ENCODE measurements at places on chromosomes 4 and X.
A peak's percentile ranks its signal among the peaks of the same experiment; 100 is the strongest.

DNA sequence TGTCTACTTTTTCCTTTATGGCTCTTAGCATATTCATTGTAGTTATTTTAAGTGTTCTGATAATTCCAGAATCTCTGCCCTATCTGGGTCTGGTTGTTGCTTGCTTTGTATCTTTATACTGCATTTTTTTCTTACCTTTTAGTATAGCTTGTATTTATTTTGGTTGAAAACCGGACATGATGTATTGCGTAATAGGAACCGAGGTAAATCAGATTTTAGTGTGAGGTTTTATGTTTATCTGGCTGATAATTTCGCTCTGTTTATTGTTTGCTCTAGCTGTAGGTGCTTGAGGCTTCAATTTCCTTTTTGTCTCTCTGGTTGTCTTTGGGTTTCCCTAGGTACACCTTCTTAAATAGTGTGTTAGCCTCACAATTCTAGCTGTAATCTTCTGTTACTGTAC, 263.8 kb upstream of the LCORL start:
- DNase-seq, result no peak

GRCh38 chr4:153260132-153260531, 55.9 kb downstream of the TRIM2 start:
- no peak for DNase-seq

DNA sequence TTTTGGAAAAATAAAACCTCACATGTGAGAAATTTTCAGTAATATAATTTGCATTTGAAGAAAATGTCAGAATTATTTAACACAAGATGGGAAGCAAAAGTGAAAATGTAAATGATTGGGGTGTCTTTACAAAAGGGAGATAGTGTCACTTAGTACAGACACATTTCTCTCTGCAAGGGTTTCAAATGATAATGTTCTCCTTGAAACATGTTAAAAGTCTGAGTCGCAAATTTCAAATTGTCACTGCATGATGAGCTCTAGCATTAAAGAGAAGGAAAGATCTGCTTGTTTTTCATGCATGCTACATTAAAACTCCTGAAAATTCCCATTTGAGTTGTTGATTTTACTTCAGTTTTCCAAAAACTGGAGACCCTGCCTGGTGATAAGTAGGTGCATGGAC, 122.0 kb upstream of the LDB2 start:
- no peak for DNase-seq

DNA sequence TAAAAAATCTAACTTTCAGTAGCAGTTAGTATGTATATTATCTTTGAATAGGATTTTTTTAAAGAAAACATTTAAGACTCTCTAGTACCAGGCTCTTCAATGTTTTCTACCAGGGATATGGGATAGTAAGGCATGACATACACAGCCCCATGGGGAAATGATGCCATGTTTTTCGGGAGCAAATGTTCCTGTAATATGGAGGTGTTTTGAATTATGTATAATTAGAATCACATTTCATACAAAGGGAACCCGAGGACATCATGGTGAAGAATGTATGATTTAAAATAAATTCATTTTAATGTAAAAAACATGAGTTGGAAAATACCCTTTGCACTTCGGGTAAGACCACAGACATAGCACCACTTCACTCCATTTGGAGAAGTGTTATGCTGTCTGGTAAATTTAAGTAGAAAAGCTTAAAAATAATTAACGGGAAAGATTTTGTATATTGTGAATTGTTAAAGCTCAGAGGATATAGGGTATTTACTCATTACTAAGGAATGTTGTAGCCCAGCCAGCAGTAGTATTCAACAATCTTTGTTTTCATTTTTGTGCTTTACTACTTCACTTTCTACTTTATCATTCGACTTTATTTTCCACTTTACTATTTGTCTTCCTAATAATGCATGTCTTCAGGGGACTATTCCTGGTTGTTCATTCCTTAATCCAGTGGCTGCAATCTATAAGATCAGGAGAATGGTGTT, 2050.7 kb downstream of the ARAP2 start:
- DNase-seq, result no peak

- no peak for DNase-seq
These were observed 358.2 kb upstream of the CLNK start for GRCh38 chr4:11042760-11043159.

DNA sequence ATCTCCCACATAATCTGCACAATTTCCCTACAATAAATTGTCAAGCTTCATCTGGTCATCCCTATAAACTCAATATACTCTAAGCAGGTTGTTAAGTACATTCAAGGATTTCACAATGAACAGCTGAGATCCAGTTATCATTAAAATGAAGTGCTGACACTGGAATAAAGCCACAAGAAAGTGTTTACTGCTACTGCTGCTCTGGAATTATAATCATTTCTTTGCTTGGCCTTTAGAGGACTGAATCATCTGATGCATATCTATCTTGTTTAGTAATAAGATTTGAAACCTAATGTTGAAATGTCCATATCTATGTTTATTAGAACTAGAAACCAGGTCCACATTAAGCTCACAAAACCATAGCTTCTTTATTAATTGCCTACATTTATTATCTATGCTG, 338.6 kb upstream of the ZFP42 start:
- no peak for DNase-seq

DNA sequence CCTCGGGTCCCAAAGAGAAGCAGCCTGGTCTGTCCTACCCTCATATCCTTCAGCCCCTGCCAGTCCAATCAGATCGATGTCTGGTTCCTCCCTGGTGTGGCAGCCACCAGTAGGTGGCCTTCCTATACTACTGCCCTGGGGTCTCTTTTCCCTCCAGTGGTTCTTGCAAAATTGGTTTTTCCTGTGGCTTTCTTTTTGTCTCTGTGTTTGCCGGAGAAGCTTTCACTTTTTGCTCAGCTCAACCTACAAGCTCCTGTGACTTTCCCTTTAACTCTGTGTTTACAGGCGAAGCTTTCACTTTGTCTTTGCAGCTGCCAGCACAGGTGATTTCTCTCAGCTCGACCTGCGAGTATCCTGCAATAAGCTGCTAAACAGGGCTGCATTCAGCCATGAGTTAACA, 46.8 kb downstream of the UGT2A3 start:
- no peak for DNase-seq

DNA sequence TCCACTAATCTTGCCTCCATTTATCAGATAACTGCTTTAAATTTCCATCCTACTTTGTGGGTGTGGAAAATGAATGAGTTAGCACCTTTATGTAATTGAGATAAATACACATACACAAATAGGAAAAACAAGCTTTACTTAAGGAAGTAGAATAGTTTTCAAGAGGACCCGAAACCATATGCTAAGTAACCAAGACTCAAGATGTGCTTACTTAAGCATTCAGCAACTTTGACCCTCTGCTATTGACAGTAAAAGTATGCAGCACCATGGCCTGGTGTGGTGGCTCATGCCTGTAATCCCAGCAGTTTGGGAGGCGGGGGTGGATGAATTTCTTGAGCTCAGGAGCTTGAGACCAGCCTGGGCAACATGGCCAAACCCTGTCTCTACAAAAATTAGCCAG, 29.9 kb downstream of the RNF175 start:
- DNase-seq, result no peak

DNA sequence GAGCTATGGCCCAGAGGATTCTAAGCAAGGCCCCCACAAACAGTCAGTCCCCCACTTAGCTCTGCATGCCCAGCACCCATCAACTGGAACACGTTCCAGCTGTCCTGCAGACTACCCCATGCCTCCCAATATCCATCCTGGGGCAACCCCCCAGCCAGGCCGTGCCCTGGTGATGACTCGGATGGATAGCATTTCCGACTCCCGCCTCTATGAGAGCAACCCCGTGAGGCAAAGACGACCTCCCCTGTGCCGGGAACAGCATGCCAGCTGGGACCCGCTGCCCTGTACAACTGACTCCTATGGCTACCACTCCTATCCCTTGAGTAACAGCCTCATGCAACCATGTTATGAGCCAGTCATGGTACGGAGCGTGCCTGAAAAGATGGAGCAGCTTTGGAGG, 32.0 kb downstream of the LAS1L start:
- no peak for DNase-seq

- no peak for DNase-seq
These were observed 224.3 kb downstream of the ANK2 start for GRCh38 chr4:113273721-113274220.

- DNase-seq, result no peak
These were observed 1024.5 kb upstream of the PCDH10 start for GRCh38 chr4:132124624-132124974.

GRCh38 chrX:150767045-150767395, 73.8 kb downstream of the MTMR1 start:
- no peak for DNase-seq

- DNase-seq, result no peak
These were observed 195.1 kb upstream of the ATP6AP2 start for GRCh38 chrX:40385682-40386081.

DNA sequence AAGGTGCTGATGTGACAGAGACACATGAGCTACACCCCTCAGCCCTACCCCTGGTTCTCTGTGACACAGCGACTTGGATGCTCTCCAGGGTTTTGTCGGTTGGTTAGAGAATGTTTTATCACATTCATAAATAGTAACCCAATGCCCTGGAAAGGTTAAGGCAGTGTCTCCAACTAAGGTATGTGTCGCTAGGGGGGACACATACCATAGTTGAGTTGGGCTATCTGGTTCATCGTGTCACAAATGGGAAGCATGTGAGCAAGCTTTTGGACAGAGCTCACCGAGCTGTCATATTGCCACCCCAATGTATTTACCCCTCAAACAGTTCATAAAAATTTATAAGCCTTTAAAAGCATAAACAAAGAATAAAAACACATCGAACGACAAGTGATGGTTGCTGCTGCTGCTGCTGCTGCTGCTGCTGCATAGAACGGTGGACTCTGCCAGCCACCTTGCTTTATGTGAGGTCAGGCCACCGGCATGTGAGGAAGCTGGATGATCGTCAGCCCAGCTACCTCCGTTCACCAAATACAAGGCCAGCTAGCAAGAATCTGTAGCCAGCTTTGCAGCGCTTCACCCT, 55.9 kb downstream of the STOX2 start:
- no peak for DNase-seq

GRCh38 chr4:122341886-122342285, 36.9 kb upstream of the ADAD1 start:
- DNase-seq, result no peak

DNA sequence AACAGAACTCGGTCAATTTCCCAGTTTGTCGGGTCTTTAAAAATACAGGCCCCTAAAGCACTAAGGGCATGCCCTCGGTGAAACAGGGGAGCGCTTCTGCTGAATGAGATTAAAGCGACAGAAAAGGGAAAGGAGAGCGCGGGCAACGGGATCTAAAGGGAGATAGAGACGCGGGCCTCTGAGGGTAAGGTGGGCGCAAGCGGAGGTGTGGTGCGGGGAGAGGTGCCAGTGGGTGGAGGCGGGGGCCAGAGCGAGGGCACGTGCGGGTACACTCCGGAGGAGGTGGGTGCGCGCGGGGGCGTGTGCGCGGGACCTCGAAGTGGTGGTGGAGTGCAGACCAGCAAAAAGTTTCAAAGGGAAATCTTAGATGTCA, 787 bp upstream of the TET2 start:
- DNase-seq, result peak; percentile 44

Measured in immature natural killer cell (primary cell).